Activated CD4-positive, alpha-beta T cell treated with anti-CD3 and anti-CD28 coated beads, Interleukin-2, Interleukin-6, amounts not matched to agents 100 ng/mL and 50 ng/mL, durations not matched to agents 16 hours and 8 hours (primary cell): ENCODE measurements at places on chromosomes 12 and 14.

- no peak for DNase-seq
Observed at GRCh38 chr12:124519746-124520145, 47.7 kb downstream of the NCOR2 start.

- DNase-seq: no peak
Observed at GRCh38 chr14:63214417-63215196, 10.4 kb downstream of the RHOJ start.

GRCh38 chr12:81337886-81338285 lies 260.0 kb downstream of the ACSS3 start:
- DNase-seq: no peak

GRCh38 chr12:15584366-15585041 lies 204.7 kb downstream of the EPS8 start:
- DNase-seq: peak; percentile 59

DNA sequence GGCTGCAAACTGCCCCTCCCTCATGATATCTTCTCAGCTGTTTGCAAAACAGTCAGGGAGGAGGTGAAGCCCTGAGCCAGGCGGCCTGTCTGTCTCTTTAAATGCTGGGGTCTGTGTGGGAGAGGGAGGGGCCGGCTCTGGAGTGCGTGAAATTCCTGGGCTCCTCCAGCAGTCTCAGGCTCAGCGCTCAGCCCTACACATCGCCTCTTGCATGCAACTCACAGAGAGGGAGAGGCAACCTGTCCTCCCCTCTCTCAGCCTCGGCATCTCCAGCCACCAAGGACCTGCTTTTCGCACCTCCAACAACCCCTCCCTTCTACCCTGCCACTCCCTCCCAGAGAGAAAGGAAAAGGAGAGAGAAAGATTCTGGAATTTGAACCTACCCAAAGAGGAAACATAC lies at the start of gene NRXN3:
Gene NRXN3, plus strand, starts transcription at position 171 of the 400 bp plus-strand sequence. CDS start 72,721 bp downstream, outside the sequence.
- DNase-seq: no peak

- no peak for DNase-seq
Observed at GRCh38 chr14:45553981-45554380, 301.0 kb upstream of the MIS18BP1 start.

GRCh38 chr12:115771065-115771464 lies 506.4 kb downstream of the MED13L start:
- no peak for DNase-seq

GRCh38 chr12:56437430-56438176 lies 11.6 kb downstream of the TIMELESS start:
- DNase-seq: no peak

DNA sequence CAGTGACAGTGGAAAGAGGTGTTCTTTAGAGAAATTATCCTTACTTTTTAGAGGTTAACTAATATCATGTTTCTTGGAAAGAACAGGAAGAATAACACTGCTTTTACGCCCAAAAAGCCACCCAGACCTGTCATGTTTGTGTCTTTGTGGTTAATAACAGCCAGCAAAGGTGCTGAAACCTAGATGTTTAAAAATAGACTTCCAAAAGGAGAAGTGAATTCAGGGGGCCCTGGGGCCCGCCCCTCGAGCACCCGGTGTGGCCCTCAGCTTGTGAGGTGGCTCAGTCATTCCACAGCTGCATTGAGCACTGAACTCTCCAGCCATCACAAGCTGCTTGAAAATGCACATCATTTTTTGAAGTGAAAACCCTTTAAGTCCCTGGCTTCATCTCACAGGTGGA lies 20.8 kb upstream of the AMN start:
- no peak for DNase-seq

- DNase-seq: no peak
Observed at GRCh38 chr12:50581226-50582184, 76.7 kb downstream of the DIP2B start.

- DNase-seq: no peak
Observed at GRCh38 chr14:88798156-88798555, 5.4 kb upstream of the EML5 start.

- no peak for DNase-seq
Observed at GRCh38 chr12:33795536-33795935, 226.8 kb upstream of the ALG10 start.

DNA sequence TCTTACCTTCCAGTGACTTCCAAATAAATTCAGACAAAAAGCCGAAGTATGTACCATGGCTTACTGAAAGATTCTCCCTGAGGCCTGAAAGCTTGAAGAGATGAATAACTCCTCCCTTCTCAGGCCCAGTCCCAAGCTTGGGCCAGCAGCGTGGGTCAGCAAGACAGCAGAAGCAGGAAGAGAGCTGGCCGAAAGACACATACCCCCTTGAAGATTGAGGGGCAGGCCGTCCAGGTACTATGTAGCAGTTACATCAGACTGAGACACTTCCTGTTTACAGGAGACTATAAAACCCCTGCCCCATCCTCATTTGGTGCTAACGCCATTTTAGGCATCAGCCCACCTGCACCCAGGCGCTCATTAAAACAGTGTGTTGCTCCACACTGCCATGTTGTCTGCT lies 15.0 kb downstream of the NDUFA12 start:
- DNase-seq: no peak

- peak; percentile 80 for DNase-seq
Observed at GRCh38 chr14:98189511-98189910, 1082.5 kb downstream of the BCL11B start.

DNA sequence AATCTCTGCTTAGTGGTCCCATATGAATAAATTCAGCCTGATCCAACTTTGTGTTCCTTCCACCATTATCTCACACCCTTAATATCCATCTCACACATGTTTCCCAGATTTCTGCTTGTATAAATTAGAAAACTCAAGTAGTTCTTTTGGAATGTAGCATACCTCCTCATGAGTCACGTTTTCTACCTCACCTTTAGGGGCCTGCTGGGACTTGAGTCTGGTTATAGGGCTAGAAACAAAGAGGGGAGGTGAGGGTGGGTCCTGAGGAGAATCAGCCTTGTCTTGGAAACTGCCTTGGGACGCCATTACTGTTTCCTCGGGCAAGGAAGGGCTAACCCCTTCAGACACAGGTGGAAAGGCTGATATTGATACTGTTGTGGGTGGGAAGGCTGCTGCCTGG lies 51.1 kb downstream of the EMP1 start:
- no peak for DNase-seq

GRCh38 chr14:46490238-46490685 lies 161.3 kb downstream of the RPL10L start:
- DNase-seq: peak; percentile 16

GRCh38 chr14:89336338-89336737 lies 80.7 kb downstream of the FOXN3 start:
- DNase-seq: no peak

DNA sequence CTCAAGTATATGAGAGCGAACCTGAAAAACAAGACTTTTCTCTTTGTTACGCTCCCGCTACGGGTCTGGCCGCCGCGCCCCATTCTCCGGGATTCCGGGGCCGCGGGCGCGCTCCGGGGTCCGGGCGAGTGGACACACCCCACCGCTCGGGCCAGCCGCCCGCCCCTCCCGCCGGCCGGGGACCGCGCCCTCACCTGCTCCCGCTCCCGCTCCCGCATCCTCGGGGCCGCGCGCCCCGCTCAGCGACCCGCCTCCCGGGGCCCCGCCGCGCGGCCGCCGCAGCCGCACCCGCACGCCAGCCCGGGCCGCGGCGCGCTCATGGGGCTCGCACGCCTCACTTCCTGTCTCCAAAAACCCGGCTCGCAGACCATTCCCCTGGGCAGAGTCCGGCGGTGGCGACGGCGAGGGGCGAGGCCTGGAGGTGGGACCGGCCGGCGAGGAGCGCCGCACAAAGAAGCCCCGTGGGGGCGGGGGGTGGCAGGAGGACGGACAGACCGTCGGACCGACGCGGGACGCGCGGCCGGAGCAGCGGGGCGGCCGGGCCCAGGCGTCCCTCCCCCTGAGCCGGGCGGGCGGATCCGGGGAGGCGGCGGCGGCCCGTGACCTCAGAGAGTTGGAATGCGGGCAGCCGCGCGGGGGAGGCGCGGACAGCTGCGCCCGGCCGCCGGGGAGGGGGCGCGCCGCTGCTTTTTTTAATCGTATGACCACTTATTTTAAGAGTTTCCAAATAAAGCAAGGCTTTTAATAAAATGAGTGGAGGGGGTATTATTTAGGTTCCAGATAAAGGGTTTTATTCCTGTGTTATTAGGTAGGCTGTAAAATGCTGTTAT lies at the start of gene PTPN21:
Gene PTPN21, minus strand, starts transcription at position 551 of the 830 bp plus-strand sequence. CDS start 4,590 bp downstream, outside the sequence.
- no peak for DNase-seq

DNA sequence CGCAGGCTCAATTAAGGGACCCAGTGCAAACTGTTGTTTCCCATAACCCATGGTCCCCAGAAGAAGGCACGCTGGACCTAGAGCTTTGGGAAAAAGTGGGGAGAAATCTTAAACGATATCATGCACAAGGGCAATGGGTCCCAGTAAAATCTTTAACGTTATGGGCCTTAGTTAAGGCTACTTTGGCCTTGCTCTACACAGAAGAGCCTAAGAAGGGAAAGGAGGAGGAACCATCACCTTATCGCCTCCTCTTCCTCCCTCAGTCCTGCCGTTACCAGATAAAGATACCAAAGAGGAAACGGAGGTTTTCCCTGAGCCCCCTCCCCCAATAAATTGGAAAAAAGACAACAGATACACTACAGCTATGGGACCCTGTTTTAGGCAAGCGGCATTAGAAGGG lies 116.9 kb downstream of the PPHLN1 start:
- DNase-seq: no peak

GRCh38 chr12:132551641-132552031 lies 58.7 kb downstream of the LRCOL1 start:
- DNase-seq: no peak

GRCh38 chr14:75310295-75311111 lies 31.9 kb downstream of the FOS start:
- no peak for DNase-seq

DNA sequence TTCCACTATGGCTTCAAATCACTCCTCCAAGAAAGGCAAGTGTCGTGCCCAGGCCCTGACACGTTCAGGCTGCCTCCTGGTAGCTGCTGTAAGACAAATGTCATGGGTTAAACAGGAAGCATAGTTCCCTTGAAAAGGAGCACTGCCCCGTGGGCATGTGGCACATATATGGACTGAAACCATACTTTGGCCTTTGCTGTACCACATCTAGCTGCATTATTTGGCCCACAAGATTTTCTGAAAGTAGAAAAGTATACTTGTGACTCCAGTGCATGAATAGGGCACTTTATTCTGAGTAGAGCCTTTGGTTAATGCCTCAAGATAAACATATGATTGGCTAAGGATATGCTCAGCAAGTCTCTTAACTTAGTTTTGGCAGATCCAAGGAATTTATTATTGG lies 218.7 kb upstream of the EGLN3 start:
- DNase-seq: no peak

DNA sequence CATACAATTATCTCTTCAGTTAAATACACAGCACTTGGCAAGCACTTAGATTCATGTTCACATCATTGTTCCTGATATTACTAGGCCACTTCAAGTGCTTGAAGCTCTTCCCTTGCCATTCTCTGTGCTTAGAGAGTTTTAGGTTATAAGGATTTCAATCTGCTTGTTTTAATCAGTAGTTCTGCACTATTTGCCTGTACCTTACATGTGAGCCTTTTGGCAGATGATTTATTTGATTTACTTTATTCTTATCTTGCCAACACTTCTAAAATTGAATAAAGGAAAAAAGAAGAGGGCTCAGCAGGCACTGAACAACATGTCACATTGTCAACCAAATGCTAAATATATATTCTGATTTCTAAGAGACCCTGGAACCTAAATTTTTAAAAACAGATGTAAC lies 363.8 kb upstream of the USP15 start:
- no peak for DNase-seq

DNA sequence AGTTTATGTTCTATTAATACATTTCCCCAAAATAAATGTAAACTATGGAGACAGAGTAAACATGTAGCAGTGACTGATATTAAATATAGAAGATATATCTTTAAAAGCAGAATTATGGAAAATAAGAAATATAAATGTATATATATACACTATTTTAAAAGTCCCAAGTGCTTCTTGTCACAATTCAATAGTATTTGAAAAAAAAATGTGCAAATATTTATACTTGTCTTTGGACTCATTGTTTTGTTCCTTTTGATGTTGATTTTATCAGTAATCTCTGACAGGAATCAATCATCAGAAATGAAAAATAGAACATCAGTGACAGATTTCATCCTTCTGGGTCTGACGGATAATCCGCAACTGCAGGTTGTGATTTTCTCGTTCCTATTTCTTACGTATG lies at the start of gene OR6C76:
Gene OR6C76, plus strand, starts transcription at position 301 of the 400 bp plus-strand sequence. Its CDS starts 0 bp downstream, at position 301.
- DNase-seq: no peak

DNA sequence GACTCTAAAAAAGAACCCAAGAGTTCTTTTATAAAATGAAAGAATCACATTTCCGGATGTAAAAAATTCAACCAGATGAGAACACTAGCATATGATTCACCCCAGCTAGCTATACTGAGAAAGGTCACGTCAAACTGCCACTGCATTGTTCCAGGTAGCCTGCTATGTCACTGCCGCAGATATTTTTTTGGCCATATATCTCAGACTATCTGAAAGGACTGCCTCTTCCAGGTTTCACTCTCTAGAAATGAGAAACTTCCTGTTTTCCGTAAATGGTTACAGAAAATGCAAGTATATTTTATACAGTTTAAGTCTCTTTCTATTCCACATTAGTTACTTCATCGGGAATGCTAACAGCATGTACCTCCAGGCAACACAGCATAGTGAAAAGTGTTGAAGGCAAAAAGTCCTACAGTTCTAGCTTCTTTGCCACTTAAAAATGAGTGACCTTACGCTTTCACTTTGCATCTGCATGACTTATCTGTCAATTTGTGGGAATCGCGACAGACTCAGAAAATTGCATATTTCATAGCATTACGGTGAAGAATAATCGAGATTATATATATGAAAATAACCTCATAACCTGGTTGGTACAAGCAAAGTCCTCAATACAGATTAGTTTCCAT lies 105.2 kb downstream of the MED13L start:
- peak; percentile 88 for DNase-seq

DNA sequence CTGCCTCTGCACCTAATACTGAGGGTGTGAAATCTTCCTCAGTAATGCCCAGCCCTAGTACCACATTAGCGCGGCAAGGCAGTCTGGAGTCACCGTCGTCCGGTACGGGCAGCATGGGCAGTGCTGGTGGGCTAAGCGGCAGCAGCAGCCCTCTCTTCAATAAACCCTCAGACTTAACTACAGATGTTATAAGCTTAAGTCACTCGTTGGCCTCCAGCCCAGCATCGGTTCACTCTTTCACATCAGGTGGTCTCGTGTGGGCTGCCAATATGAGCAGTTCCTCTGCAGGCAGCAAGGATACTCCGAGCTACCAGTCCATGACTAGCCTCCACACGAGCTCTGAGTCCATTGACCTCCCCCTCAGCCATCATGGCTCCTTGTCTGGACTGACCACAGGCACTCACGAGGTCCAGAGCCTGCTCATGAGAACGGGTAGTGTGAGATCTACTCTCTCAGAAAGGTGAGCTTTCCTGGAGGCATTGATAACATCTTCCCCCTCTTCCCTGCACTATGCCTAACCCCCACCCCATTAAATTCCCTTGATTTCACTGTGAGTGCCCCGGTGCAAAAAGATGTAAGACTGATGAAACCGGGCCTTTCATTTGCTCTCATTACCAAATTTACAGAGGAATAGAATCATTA lies 291.4 kb downstream of the NAV3 start:
- DNase-seq: no peak

GRCh38 chr14:99908653-99909250 lies 115.5 kb downstream of the EML1 start:
- DNase-seq: no peak

- no peak for DNase-seq
Observed at GRCh38 chr12:45010059-45010458, 40.8 kb downstream of the DBX2 start.

- DNase-seq: peak; percentile 41
Observed at GRCh38 chr12:67068761-67069450, 200.3 kb upstream of the CAND1 start.

GRCh38 chr14:89773151-89773550 lies 181.4 kb downstream of the EFCAB11 start:
- no peak for DNase-seq
